ENCODE measurements at places on chromosomes 6 and 20.

GRCh38 chr6:71298459-71298858 lies 9.8 kb downstream of the OGFRL1 start:
- no peak for DNase-seq

DNA sequence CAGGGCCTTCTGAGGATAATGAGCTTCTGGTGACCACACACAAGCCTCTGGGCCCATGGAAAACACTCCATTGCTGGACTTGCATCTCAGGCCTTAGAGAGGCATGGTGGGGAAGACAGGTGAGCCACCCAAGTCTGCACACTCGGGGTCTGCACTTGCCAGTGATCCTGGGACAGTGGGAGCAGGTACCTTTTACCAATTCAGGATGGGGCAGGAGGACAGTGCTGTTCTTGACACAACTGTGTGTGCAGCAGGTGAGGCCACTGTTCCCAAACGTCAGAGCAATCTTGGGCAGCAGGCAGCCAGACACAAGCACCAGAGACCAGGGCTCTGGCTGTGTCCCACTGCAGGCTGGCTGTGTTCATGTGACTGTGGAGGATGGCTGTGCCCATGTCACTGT lies 221.3 kb downstream of the ERMARD start:
- peak; percentile 3 for DNase-seq

DNA sequence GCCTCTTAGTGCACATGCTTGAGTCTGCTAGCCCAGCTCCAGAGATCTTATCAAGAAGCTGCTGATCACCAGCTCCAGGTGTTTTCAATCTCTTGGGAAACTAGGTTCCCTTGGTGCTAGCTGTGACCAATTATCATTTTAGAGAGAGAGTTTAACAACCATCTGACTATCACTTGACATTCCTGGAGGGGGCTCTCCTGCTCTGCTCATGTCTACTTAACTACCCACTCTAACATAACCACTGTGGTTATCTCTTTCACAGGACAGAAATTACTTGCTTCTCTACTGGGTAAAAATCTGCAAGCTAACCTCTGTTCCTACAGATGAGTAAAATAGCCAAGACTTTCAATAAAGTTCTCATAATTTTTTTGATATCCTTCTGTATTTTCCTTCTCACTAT lies 823.4 kb upstream of the GJE1 start:
- no peak for DNase-seq

- no peak for DNase-seq
Observed at GRCh38 chr20:33233129-33233774, 2.5 kb upstream of the BPIFA1 start.

- DNase-seq = no peak
Observed at GRCh38 chr6:43846556-43846955, 76.5 kb downstream of the VEGFA start.

DNA sequence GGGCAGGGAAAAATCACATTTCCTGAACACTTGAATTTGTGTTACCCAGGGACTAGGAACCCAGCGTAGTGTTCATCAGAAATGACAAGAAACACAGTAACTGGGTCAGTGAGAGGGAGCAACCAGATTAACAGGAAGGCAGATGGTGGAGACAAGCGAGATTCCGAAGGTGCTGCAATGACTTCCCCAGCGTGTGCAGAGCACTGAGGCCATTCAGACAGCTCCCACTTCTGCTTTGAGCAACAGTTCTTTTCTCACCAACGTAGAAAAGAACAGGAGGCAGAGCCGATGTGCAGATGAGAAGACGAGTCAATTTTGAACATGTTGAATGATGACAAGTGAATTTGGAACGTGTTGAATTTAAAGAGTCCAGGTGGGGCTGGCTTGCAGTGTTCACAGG lies 63.1 kb upstream of the IFNGR1 start:
- DNase-seq = no peak

DNA sequence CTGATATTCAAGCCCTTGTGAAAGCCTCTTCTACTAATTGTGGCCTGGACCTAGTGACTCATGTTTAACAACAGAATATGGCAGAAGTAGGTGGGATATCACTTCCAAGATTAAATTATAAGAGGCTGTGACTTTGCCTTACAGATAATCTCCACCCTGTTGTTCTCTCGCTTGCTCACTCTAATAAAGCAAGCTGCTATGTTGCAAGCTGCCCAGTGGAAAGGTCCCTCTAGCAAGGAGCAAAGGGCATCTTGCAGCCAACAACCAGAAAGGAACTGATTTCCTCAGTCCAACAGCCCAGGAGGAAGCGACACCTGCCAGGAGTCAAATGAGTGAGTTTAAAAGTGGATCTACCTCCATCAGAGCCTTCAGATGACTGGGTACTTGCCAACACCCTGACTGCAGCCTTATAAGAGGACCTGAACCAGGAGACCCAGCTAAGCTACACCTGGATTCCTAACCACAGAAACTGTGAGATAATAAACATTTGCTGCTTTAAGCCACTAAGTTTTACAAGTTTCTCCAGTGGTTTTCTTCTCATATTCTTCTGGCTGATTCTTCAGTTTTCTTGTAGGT lies 112.6 kb downstream of the FRK start:
- DNase-seq = no peak

GRCh38 chr6:89434150-89434499 lies 1.2 kb downstream of the ANKRD6 start:
- DNase-seq = no peak

- DNase-seq = peak; percentile 61
Observed at GRCh38 chr6:34791701-34792604, at the start of gene BLTP3A. BLTP3A (plus strand) TSS chr6:34792083; CDS start chr6:34792251, 168 bp downstream.

DNA sequence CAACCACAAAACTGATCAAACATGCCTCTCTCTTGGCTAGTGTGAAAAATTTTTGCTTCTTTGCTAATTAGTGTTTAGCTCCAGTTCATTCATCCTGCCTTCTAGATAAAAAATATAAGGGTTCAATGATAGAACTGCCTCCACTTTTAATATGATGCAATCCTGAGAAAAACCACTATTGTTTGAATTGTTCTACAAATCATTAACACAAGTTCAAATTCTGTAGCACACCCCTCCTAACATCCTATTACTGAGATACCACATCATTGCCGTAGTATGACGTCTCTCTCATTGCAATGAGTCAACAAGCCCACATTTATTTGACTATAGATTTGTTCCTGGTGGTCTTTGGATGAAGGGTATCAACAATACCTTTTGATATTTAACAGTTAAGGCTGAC lies 365.8 kb upstream of the OPRM1 start:
- no peak for DNase-seq

DNA sequence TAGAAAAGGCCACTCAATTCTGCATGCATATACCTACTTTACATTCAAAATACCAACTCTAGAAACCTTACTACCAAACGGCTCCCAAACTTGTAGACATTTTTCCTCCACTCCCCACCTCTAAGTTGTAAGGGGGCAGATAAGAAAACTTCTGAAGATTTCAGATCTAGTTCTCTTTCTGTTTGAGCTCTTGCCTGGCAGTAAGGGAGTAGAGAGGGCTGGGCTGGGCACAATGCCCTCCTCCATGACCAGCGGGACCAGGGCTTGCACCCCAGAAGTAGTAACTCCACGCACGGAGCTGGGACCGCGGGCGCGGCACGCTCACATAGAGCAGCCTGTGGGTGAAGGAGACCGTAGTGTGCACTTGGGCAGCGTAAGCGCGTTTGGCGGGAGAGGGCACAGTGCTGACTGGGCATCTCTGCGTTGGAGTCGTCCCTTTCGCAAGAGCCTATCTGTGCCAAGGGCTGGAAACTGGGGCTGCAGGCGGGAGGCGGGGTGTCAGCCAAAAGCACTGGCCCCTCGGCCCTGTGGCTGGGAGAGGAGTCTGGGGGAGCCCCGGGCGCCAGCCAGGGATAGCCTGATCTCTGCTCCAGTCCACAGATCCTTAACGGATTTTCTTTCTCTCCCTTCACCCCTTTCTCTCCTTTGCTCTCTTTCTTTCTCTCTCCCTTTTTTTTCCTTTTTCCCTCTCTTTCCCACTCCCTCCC lies 32.4 kb downstream of the PHACTR1 start:
- no peak for DNase-seq
